ENCODE measurements at places on chromosomes 6 and 20.

DNA sequence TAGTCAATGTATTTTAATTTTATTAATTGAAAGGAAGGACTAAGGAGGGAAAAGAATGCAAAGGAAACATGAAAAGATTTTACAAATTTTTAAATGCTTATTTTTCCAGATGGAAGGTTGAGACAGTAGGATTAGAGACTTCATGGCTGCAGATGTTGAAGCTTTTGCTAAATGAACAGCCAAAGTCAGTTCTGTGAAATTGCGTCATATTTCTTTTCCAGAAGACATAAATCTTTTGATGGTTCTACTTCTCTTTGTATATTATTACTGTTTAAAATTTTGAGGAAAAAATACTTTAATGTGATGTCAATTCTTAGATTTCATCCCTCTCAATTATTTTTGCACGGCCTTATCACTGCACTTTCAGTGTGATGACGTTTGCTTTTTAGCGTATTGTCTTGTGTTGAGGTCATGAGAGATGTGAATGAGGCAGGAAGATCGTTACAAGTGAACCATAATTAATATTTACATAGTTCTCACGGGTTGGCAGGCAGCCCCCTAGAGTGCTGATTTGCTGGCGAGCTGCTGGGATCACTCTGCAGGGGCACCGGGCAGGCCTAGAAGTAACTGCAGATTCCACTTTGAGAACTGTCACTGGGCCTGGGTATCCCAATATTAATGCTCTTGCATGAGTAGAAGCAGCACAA lies 158.1 kb downstream of the TBXT start:
- no peak for DNase-seq

GRCh38 chr6:70456735-70457134 lies 43.4 kb downstream of the FAM135A start:
- DNase-seq = no peak

DNA sequence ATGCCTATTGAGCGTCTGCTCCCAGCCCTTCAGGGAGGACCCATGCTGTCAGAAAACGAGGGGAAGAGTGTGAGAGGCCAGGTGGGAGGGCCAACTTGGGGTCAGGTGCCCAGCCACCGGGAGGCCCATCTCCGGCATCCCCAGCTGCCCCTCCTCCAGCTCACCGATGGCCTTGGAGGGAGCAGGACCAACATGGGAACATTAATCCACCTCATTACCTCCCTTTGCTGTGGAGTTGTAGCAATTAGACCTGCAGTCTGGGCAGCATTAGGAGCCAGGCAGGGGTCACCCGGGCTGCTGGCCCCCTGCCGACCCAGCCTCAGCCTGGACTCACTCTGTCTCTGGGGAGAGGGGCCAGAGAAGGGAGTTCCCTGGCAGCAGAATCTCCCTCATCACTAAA lies 25.1 kb downstream of the DLGAP4 start:
- DNase-seq = no peak

- DNase-seq = no peak
Observed at GRCh38 chr20:12068121-12068520, 150.4 kb downstream of the BTBD3 start.

DNA sequence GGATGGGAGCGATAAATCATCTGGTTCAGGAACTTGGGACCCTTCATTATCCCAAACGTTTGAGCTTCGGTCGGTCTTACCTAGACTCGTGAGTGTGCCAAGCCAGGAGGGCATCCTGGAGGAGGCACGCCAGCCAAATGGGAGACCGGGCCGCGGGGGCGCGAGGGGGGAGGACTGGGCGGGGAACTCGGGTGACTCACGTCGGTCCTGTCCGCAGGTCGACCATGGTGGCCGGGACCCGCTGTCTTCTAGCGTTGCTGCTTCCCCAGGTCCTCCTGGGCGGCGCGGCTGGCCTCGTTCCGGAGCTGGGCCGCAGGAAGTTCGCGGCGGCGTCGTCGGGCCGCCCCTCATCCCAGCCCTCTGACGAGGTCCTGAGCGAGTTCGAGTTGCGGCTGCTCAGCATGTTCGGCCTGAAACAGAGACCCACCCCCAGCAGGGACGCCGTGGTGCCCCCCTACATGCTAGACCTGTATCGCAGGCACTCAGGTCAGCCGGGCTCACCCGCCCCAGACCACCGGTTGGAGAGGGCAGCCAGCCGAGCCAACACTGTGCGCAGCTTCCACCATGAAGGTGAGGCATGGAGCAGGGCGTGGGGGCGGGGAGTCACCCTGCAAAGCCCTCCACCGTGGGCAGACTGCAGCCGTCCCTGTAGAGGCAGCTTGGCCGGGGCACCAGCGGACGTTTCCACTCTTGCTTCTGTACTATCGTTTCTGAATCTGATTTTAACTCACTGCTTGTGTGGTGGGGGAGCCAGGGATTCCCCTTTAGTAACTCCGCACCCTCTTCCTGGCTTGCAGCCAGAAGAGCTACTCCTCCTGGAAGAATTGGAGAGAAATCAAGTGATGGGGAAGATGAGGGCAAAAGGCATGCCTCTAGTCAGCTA lies 2.7 kb downstream of the BMP2 start:
- DNase-seq = no peak

DNA sequence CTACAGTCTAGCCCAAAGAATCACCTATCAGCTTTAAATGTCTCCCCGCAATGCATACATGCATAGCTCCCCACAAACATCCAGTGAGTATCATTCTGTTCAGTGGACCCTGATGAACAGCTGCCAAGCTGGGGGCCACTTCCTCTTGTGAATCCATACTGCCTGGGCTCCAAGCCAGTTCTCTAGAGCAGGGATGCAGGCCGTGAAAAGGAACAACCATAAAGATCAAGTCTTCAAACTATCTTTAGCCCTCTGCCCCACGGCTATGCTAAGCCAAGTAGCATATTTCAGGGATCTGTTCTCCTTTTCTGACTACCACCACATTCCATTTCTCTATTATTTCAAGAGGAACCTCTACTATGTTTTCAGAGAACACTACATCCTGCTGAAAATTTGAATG lies 191.7 kb upstream of the BTBD3 start:
- no peak for DNase-seq

DNA sequence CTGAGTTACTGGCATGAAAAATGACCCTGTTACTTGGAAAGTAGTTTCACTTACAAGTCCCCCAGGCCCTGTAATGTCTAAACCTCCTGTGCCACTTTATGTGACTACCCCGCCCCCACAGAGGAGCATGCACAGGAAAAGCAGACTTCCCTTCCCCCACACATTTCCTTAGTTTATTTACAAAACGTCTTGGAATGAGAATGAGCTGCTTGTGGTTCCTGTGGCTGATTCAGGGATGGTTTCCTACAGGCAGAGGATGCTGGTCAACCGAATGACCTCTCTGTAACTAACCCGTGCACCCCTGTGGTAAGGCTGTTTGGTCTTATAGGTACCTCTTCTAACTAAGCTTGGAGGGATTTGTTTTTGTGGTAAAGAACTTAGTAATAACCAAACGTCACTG lies 28.5 kb downstream of the RSPO3 start:
- DNase-seq = no peak

GRCh38 chr6:167826896-167827582 lies at the start of gene AFDN:
Gene AFDN, plus strand, starts transcription at chr6:167826911. Its CDS starts 222 bp downstream, at chr6:167827133.
- no peak for DNase-seq

DNA sequence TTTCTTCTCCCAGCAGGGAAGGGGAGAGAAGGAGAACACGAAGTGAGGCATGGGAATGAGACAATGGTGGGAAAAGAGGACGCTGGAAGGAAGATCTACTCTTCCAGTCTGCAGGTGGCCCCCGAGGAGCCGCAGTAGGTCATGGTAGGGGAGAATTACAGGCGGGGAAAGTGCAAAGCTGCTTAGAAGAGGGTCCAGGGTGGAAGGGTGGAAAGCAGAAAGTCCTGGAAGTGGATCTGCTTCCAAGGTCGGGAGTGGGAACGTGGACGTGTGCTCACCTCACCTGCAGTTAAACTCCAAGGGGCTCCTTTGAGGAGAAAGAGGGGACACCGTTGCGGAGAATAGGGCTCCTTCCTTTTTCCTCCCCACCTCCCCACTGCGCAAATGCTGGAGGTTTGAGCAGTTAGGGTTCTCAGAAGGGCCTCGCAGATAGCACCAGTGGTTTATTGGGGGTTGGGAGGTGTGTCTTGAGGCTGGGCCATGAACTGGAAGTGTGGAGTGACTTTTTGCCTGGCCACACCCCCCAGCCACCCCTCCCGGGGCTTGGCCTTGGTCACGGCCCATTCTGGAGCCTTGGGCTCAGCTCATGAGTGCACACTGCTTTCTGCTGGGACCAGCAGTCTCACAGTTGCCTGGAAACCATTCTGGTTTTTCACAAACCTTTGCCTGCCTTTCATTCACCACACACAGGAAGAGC lies 100.4 kb upstream of the MLN start:
- DNase-seq = no peak

GRCh38 chr20:6623989-6624388 lies 143.5 kb upstream of the BMP2 start:
- no peak for DNase-seq

DNA sequence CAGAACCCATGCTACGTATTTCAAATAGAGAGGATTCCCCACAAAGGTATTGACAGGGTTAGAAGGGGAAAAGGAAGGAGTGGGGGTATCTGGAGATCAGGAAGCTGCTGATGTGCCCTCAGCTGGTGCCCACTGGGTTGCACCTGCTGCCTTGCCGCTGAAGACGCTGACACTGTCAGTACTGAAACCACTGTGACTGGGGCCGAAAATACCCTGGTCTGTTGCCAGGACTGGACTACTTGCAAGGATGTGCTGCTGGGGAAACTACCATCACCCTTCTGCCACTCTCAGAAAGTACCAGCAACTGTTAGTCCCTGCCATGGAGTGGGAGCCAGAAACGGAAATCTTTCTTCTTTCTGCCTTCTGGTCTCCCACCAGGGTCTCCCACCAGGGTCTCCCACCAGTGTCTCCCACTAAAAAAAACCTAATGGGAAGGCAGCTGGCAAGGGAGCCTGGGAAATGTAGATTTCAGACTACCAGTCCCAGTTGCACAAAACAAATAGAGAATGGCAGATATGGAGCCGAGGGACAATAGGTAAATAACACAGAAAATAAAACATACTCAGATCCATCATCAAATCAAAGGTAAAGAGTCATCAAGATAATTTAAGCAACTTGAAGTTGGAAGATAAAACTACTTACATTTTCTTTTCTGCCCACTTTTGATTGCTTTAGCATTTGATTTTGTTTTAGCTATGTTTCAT lies 204.8 kb downstream of the TPBG start:
- DNase-seq = no peak

DNA sequence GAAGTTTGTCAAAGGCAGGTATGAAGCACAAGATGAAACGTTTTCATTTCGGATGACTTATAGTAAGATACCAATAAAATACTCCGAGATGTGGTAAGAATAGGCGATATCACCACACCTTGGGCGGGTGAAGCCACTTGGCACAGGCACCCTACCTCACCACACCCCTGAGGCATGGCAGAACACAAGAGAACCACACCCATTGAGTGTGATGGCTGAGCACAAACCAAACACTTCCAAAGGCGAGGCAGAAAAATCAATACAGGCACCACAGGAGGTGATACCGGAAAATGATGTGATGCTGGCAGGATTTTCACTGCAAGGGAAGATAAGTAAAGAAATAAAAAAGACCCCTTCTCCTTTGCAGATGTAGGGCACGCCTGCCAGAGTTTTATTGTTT lies 332.9 kb upstream of the PRDM1 start:
- DNase-seq = no peak

DNA sequence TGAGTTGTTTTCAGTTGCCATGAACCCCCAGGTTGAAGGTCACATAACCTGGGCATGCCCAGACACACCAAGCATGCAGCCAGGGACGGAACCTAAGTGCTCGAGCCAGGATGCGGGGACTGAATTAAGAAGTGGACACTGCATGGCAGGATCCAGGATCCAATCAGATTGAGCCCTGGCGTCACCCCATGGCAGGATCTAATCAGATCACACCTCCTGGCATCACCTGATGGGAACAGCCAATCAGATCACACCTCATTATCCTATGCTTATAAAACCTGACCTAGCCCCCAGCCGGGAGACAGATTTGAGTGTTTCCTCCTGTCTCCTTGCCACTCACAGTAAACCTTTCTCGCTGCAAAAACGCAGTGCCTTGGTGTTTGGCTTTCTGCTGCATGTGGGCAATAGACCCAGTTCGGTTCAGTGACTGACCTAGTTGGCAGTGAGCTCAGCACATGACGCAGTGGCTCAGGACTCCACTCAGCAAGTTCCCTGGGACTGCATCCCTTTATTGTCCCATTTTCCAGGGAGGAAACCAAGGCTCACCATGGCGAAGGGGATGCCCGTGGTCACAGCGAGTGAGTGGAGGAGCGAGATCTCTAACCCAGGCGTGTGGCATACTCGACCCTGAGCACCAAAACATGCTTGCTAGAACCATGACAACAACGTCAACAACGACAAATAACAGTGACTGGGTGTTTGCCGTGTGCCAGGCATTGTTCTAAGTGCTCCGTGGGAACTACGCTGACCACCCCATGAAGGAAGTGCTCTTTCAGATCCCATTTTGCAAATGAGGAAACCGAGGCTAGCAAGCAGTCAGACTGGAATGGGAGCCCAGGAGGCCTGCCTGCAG lies 66.3 kb downstream of the RBM38 start:
- DNase-seq = no peak

DNA sequence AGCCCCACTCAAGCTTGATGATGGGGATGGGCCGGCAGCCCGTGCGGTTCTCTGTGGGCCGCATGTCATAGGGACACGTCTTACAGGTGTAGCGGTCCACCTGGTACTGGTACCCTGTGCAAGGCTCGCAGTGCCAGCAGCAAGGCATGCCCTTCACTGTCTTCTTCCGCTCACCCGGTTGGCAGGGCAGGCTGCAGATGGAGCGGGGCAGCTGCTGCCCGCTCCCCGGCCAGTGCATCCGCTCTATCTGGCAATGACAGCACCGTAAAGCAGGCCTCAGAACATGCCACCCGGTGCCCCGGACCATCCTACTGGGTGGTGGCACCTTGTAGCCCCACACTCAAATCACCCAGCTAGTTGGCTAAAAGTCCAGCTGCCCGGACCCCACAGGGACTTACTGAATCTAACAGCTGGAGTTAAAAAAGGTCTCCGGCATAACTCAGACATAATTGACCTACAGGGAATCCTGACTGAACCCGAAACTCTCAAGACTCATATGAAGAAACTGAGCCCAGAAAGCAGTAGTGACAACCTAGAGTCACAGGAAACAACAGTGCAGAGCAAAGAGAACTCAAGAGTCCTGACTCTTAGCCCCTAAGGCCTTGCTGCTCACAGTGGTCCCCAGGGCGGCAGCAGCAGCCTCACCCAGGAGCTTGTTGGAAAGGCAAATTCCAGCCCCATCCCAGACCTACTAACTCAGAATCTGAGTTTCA lies 109.4 kb downstream of the GRM4 start:
- DNase-seq = no peak

GRCh38 chr6:4902363-4902762 lies 101.5 kb downstream of the RPP40 start:
- no peak for DNase-seq

GRCh38 chr6:141026504-141026903 lies 1106.2 kb upstream of the GJE1 start:
- DNase-seq = no peak

Data from hippocampal formation (tissue), 2 donors.